ENCODE measurements at places on chromosomes 12 and 14. TPM values are rescaled to one million over a fixed set of nuclear protein-coding genes. Genes with fewer than 3 reads are reported as not detected.

KRT77 gene
- total RNA-seq = not detected

TAS2R43 gene
- 5.5 TPM for total RNA-seq

KRT3 gene
- total RNA-seq = 0.23 TPM

TESPA1 gene
- not detected for total RNA-seq

AMDHD1 gene
- total RNA-seq = 1.6 TPM

INHBC gene
- total RNA-seq = not detected

ARG2 gene
- 57.4 TPM for total RNA-seq

MMP14 gene
- 14.3 TPM for total RNA-seq

POTEG gene
- not detected for total RNA-seq

ASB2 gene
- total RNA-seq = 1.4 TPM

PELI2 gene
- total RNA-seq = 16.4 TPM

LIN7A gene
- 60.0 TPM for total RNA-seq

MYH7 gene
- total RNA-seq = 3.2 TPM

LTB4R2 gene
- 1.8 TPM for total RNA-seq

SLC6A12 gene
- total RNA-seq = 11.8 TPM

AQP2 gene
- total RNA-seq = not detected

KRR1 gene
- 35.5 TPM for total RNA-seq

CNPY2 gene
- 39.9 TPM for total RNA-seq

TMBIM6 gene
- total RNA-seq = 442 TPM

MUCL1 gene
- not detected for total RNA-seq

ATL1 gene
- 128 TPM for total RNA-seq

TSPAN11 gene
- total RNA-seq = 13.8 TPM

ALDH1L2 gene
- 8.3 TPM for total RNA-seq

KIF26A gene
- total RNA-seq = 9.2 TPM

ACSM4 gene
- not detected for total RNA-seq

CLEC1B gene
- total RNA-seq = not detected

ITGA7 gene
- 14.5 TPM for total RNA-seq

SRRM4 gene
- 11.5 TPM for total RNA-seq

AQP6 gene
- 0.46 TPM for total RNA-seq

KLHL33 gene
- 0.23 TPM for total RNA-seq

BATF gene
- 1.6 TPM for total RNA-seq

CFAP54 gene
- 36.0 TPM for total RNA-seq

EIF2S3B gene
- 0.92 TPM for total RNA-seq

ISCU gene
- 66.7 TPM for total RNA-seq

SOAT2 gene
- total RNA-seq = not detected

KRT73 gene
- not detected for total RNA-seq

DEGS2 gene
- total RNA-seq = 1.6 TPM

CNTN1 gene
- total RNA-seq = 654 TPM

EEF1AKMT3 gene
- 2.8 TPM for total RNA-seq

DIO2 gene
- 10.8 TPM for total RNA-seq

SLC25A47 gene
- total RNA-seq = not detected

TEX22 gene
- 0.46 TPM for total RNA-seq

ASIC1 gene
- 31.1 TPM for total RNA-seq

MAPK1IP1L gene
- total RNA-seq = 32.8 TPM

GLIPR1L1 gene
- not detected for total RNA-seq

LRTM2 gene
- 11.3 TPM for total RNA-seq

PTGER2 gene
- total RNA-seq = 0.46 TPM

ESR2 gene
- 2.5 TPM for total RNA-seq

MANSC4 gene
- not detected for total RNA-seq

ACSS3 gene
- total RNA-seq = 9.2 TPM

PRPH gene
- 1.4 TPM for total RNA-seq

SERPINA9 gene
- not detected for total RNA-seq
